NCI-H2081 (cell line): ENCODE measurements at places on chromosomes 16 and 17.

- DNase-seq: peak; percentile 33
These were observed 14.4 kb upstream of the ALDH3A1 start for GRCh38 chr17:19762515-19762961.

DNA sequence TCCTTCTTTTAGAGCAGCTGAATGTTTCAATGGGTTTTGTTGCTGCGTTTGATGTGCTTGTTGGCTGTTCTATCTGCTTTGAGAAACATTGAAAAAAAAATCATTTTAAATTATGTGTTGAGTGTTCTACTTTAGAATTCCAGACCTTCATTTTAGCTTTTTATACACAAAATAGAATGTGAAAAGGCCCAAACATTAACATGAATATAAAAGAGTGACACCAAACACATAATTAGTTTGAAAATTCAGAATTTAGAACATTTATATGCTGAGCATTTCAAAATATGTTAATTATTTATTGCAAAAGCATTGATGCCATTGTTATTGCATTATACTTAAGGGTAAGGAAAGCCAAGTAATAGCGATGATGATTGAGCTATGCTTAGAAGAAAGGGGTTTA, 2.9 kb downstream of the NFAT5 start:
- no peak for DNase-seq

DNA sequence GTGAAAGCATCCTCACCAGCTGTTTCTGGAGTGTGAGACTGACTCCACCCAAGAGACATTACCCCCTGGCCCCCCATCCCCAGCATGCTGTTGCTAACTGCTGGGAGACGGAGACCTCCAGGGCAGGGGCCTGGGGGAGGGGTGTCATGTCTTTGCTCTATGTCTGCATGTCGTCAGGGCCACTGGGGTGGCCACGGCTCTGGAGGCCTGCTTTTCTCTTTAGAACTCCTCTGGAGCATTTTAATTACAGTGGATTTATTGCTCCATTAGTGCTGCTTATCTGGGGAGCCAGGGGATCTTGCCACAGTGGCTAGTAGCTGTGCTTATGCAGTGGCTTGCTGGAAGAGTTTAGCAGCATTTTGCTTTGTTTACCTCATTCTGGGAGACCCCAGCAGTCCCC, 32.3 kb downstream of the CLEC16A start:
- DNase-seq: no peak

- no peak for DNase-seq
These were observed 86.4 kb upstream of the LGALS9 start for GRCh38 chr17:27544350-27545131.

- no peak for DNase-seq
These were observed 78.8 kb upstream of the DOC2B start for GRCh38 chr17:260031-260791.

DNA sequence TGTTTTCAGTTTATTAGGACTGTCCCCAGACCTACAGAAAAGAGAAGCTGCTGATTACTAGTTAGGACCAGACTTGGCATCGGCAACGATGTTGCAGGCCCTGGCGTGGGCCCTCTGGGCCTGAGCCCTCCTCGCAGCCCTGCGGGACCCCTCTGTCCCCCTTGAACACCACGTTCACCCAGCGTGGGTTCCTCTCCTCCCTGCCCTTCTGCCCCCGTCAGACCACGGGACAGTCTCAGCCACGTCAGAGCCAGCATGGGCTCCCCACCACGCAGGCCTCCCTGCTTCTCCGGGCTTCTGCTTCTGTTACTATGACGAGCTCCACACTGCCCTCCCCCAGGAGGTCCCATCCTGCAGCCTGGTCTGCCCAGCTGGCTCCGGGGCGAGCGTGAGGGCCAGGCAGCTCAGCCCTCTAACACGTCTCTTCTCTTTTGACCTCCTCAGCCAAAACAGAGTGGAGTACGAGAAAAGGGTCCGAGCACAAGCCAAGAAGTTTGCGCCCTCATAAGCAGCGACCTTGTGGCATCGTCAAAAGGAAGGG, 9.1 kb upstream of the BAIAP3 start:
- no peak for DNase-seq

DNA sequence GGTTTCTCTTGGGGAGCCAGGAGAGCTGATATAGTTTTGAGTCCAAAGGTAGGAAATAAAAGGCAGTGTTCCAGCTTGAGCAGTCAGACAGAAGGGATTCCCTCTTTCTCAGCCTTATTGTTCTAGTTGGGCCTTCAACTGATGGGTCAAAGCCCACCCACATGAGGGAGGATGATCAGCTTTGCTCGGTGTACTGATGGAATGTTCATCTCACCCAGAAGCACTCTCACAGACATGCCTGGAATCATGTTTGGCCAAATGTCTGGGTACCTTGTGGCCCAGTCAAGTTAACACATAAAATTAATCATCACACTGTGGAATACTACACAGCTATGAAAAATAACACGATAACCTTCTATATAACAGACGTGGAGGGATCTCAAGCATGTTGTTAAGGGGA, 23.1 kb upstream of the KCNG4 start:
- no peak for DNase-seq

- no peak for DNase-seq
These were observed 317 bp downstream of the TEFM start for GRCh38 chr17:30905742-30906100.

- DNase-seq: peak; percentile 86
These were observed 172.5 kb downstream of the AHSP start for GRCh38 chr16:31700200-31700529.

DNA sequence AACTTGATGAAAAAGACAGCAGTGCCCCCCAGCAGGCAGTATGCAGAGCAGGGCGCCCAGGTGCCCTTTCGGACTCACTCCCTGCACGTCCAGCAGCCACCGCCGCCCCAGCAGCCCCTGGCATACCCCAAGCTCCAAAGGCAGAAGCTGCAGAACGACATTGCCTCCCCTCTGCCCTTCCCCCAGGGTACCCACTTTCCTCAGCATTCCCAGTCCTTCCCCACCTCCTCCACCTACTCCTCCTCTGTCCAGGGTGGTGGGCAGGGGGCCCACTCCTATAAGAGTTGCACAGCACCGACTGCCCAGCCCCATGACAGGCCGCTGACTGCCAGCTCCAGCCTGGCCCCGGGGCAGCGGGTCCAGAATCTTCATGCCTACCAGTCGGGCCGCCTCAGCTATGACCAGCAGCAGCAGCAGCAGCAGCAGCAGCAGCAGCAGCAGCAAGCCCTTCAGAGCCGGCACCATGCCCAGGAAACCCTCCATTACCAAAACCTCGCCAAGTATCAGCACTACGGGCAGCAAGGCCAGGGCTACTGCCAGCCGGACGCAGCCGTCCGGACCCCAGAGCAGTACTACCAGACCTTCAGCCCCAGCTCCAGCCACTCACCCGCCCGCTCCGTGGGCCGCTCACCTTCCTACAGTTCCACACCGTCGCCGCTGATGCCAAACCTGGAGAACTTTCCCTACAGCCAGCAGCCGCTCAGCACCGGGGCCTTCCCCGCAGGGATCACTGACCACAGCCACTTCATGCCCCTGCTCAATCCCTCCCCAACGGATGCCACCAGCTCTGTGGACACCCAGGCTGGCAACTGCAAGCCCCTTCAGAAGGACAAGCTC, 43.2 kb downstream of the SREBF1 start:
- DNase-seq: no peak

DNA sequence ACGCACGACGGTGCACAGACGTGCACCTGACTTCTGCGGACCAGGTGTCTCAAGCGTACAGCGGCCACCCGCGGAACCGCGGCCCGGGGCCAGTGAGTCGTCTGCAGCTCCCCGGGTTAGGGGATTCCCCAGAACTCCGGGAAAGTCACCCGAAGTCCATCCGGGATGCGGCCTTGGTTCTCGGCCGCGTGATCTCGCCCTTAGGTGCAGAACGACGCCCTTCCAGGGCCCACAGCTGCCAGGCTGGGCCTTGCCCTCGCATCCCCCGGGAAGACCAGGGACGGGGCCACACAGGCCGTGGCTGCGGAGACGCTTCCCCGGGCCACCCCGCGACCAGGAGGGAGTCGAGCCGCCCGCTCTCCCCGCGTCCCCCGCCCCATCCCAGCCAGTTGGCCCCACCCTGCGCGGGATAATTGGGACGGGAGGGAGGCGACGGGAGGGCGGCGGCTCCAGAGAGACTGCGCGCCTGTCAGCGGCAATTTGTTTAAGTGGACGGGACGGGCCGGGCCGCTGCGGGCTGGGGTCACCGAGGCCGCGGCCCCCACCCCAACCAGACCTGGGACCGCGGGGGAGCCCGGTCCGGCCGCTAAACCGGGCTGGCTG, 3.6 kb upstream of the TBX2 start:
- DNase-seq: no peak

- DNase-seq: no peak
These were observed 11.6 kb downstream of the GLIS2 start for GRCh38 chr16:4327386-4328045.

GRCh38 chr16:19396555-19397011, 21.1 kb upstream of the TMC5 start:
- peak; percentile 63 for DNase-seq

DNA sequence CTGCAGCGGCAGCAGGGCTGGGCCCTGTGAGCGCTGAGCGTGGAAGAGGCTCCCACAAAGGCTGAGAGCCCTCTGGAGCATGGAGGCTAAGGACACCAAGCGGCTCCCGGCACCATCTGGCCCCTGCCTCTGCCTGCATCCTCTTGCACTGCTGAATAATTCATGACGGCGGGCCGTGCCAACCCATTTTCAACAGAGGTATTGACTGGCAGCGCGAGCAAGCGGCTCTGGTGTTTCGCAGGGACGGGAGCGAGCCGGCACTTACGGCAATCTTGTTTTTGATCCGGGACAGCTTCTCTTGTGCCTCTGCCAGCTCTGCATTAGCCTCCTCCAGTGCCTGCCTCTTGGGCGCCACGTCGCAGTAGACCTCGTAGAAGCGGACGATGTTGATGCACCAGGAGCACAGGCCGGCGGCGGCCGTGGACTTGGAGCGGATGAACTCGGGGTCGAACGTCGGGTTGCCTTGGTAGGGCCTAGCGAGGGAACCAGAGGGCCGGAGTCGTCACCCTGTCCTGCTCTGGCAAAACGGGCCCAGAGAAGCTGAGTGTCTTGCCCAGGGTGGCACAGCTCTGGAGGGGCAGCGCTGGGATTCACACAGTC, 80.4 kb downstream of the PGS1 start:
- DNase-seq: no peak

DNA sequence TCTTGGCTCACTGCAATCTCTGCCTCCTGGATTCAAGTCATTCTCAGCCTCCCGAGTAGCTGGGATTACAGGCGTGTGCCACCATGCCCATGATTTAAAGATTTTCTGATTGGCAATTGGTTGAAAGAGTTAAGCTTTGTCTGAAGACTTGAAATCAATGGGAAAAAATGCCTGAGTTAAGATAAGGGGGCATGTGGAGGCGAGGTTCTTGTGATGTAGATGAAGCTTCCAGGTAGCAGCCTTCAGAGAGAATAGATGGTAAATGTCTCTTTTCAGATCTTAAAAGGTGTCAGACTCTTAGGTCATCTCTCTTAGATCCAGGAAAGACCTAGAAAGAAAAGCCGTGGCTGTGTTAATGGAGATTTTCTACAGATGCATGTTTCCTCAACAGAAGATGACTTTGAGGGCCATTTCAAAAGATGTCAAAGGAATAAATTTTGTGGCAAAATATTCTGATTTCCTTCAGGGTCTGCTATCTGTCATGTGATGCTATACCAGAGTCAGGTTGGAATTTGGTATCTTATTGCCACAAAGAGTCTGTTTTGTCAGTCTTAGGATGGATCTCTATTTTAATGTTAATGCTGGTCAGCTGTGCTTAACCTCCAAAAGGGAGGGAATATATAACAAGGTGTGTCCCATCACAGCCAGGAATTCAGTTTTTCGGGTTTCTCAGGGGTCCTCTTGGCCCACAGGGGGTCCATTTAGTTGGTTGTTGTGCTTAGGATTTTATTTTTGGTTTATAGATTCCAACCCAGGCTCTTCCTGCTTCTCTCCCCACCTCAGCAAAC, 58.3 kb upstream of the AKTIP start:
- DNase-seq: no peak

GRCh38 chr17:39794249-39794970, 56.7 kb downstream of the GRB7 start:
- no peak for DNase-seq

DNA sequence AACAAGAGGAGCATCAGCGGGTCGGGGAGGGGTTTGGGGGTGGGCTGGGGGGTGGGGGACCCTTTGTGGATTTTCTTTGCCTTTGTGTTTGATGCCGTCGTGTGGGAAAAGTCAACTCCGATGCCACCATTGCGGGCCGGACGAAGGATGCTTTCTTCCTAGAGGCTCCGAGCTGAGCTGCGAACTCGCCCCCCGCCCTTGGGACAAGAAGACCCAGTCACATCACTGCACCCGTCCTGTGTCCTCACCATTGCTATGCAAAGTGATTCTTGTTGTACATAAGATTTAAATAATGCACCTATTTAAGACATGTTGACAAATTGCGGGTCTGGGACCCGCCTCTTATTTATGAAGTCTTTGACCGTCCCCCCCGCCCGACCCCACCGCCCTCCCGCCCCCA, 69.0 kb upstream of the PLCG2 start:
- DNase-seq: no peak

- no peak for DNase-seq
These were observed 16.3 kb downstream of the SLC13A5 start for GRCh38 chr17:6696906-6697305.

DNA sequence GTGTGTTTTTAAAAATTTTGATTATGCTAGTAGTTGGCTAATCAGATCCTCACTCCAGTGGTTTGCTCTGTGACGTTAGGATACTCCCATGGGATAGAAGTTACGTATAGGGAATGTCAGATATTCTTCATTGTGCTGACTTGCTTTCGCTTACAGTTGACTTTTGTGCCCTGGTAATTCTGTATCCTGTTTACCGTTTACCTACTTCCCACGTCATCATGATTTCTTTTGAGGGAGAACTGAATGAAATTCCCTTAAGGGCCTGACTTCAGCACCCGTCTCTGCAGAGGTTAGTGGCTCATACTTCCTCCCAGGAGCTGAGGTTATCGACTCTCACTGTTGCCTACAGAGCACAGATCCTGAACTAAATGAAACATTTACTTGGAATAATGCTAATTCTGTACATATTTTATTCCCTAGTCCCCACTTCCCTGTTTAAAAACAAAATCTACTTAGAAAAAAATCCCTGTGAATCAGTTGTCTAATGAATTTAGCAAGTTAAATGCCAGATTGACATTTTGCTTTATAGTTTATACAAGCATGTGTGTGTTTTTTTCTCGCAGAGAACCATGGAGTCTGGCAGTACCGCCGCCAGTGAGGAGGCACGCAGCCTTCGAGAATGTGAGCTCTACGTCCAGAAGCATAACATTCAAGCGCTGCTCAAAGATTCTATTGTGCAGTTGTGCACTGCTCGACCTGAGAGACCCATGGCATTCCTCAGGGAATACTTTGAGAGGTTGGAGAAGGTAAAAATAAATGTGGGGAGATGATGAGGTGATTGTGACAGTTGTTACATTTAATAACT, 2.8 kb downstream of the PRKAR1A start:
- no peak for DNase-seq

DNA sequence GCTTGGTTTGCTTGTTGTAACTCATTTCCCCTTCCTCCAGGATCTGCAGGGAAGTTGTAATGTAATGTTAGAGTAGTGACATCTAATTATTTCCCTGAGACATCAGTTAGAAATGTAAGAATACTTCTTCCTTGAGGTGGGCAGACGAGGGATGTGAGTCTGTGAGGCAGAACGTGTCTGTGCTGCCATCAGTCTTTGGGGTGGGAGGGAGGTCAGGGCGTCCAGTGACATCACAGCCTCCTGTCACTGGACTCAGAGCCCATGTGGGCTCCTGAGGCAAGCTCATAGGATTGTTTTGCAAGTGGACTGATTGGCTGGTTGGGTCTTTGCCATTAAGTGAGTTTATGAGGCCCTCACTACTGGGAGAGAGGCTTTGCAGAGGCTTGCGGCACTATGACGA, 188.8 kb downstream of the CCDC182 start:
- DNase-seq: no peak

- DNase-seq: peak; percentile 21
These were observed 2064.6 kb downstream of the TP53TG3F start for GRCh38 chr16:35523991-35524390.
